ENCODE measurements at places on chromosomes 3 and 15.

GRCh38 chr3:105823149-105823867 lies 45.5 kb downstream of the CBLB start:
- no peak for DNase-seq

GRCh38 chr15:95327661-95328060 lies 1002.8 kb upstream of the NR2F2 start:
- DNase-seq, result no peak

DNA sequence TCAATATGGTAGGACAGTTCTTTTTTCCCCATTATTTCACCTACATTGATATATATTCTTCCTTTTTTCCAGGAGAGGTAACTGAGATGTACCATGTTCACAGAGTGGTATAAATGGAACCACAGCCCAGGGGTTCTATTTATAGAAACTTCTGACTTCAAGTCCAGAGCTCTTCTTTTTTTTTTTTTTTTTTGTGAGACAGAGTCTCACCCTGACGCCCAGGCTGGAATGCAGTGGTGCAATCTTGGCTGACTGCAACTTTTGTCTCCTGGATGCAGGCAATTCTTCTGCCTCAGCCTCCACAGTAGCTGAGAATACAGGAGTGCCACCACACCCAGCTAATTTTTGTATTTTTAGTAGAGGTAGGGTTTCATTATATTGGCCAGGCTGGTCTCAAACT lies 267.1 kb upstream of the TPRG1 start:
- no peak for DNase-seq

DNA sequence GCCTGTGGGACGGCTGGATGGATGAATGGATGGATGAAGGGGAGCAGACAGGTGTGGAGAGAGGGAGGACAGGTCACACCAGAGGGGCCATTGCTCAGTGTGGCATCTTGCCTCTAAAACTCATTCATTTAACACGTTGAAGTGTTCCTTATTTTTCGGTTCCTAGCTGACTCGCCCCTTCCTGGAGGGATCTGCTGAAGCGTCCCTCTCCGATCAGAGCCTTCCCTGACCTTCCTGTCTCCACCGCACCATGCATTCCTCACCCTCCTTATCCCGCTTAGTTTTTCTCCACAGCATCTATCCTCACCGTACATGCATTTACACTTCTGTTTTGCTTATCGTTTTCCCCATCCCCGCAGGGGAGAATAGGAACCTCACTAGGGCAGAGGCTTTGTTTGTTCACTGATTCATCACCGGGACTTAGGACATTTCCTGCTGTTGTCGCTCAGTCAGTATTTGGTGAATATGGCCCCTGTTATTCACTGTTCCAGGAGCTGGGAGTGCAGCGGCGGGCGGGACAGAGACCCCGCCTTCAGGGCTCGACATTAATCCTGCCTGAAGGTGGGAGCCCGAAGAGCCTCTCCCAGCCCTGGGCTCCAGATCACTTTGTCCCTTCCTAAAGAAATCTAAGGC lies 32.0 kb downstream of the FOXL2 start:
- DNase-seq, result no peak

DNA sequence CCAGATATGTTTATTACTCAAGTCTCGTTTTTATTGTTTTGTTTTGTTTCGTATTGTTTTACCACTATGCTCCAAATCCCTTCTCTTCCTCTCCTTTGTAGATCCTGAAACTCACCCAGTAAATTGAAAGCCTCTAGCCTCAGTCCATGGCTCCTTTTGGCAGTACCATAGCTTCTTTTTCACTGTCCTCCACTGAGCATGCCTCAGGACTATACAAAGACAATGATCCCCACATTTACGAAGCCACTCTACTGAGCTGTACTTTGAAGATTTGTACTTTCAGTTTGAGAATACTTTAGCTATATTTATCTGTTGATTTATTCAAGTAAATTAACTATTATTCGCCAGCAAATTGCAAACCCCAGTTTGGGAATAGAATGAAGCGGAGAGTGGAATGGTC lies 159.1 kb upstream of the SLITRK3 start:
- DNase-seq, result no peak
